ENCODE measurements at places on chromosomes 5 and 9. TPM values are rescaled to one million over a fixed set of nuclear protein-coding genes. Genes with fewer than 3 reads are reported as not detected.

Gene RLN2
- total RNA-seq: 1.8 TPM

Gene SPATA31D4
- total RNA-seq: not detected

Gene HEMGN
- 3.6 TPM for total RNA-seq

Gene ST8SIA4
- 73.8 TPM for total RNA-seq

Gene PKN3
- 13.8 TPM for total RNA-seq

Gene LTC4S
- 3.1 TPM for total RNA-seq

Gene PRDM9
- total RNA-seq: not detected

Gene ATP10B
- total RNA-seq: not detected

Gene CAAP1
- total RNA-seq: 18.4 TPM

Gene COL23A1
- 0.09 TPM for total RNA-seq

Gene PCSK5
- 3.0 TPM for total RNA-seq

Gene CD74
- 634 TPM for total RNA-seq

Gene ALDH1A1
- total RNA-seq: not detected

Gene MEIKIN
- total RNA-seq: not detected

Gene USP20
- total RNA-seq: 78.4 TPM

Gene RGMB
- 0.48 TPM for total RNA-seq

Gene ARHGEF28
- total RNA-seq: not detected
